ENCODE measurements at places on chromosomes 6 and 20. TPM values are rescaled to one million over a fixed set of nuclear protein-coding genes. Genes with fewer than 3 reads are reported as not detected.

Gene TASP1
- total RNA-seq, result 17.1 TPM

Gene MCUR1
- 10.9 TPM for total RNA-seq

DNA sequence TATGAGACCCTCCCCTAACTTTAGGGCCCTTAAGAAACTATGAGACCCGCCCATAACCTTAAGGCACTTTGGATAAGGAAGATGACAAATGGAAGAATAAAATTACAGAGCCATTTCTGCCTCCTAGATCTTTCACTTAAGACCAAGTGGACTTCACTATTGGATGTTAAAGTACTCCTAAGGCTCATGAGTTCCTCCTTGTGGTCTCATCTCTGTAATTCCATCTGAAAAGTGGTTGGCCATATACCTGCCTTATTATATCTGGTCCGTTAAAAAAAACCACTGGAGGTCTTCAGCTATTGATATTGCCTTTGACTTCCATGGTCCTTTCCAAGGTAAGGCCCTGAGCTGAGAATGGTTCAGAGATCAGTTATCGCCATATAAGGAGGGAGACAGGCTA is 310.3 kb downstream of the EYA4 start:
- no peaks in the 10 kb centered on the region for H3K36me3 ChIP-seq
- no peak overlapping the region for H3K4me3 ChIP-seq
- no peak overlapping the region for H3K27ac ChIP-seq
- H3K27me3 ChIP-seq, result no peaks in the 10 kb centered on the region
- DNase-seq, result no peak

DNA sequence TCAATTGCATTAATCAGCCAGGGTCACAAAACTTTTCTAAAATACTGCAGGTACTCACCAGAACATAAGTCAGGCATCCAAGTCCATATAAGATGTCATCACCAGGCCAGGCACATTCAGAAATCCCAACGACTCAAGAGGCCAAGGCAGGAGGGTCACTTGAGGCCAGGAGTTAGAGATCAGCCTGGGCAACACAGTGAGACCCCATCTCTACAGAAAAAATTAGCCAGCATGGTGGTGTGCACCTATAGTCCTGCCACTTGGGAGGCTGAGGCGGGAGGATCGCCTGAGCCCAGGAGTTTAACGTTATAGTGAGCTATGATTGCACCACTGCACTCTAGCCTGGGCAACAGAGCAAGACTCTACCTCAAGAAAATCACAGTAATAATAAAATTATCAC is 278.4 kb upstream of the PLN start:
- H3K4me1 ChIP-seq, result peaks cover 2% of the 10 kb centered on the region
- H3K27me3 ChIP-seq, result no peaks in the 10 kb centered on the region
- no peaks in the 10 kb centered on the region for H3K36me3 ChIP-seq
- H3K27ac ChIP-seq, result no peak overlapping the region
- no peak for DNase-seq
- H3K4me3 ChIP-seq, result no peak overlapping the region

Gene CDH4
- 0.87 TPM for total RNA-seq

DNA sequence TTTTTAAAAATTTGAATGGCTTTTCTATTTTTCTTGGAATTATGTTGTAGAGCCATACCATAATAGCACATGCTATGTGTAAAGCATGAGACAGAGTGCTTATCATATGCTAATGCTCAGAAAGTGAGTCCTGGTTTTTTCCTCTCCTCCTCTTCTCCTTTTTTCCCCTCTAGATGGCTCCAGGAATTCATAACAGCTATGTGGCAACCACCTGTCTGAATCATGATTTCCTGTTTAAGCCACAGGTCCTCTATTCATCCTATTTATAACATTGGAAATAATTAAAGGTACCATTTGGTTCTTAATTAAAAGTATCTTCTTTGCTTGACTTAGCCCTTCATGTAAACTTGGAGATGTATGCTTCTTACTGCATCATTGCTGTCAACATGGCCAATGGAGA is 260.0 kb upstream of the MAP3K7 start:
- H3K27ac ChIP-seq, result no peak overlapping the region
- H3K27me3 ChIP-seq, result no peaks in the 10 kb centered on the region
- no peak for DNase-seq
- H3K4me1 ChIP-seq, result no peaks in the 10 kb centered on the region

GRCh38 chr6:25934156-25934555 is 3.7 kb upstream of the SLC17A2 start:
- no peak overlapping the region for H3K4me3 ChIP-seq
- H3K4me1 ChIP-seq, result no peaks in the 10 kb centered on the region
- no peaks in the 10 kb centered on the region for H3K27me3 ChIP-seq
- H3K36me3 ChIP-seq, result no peaks in the 10 kb centered on the region
- H3K27ac ChIP-seq, result no peak overlapping the region
- DNase-seq, result no peak

Gene SLC2A10
- total RNA-seq, result 20.8 TPM

DNA sequence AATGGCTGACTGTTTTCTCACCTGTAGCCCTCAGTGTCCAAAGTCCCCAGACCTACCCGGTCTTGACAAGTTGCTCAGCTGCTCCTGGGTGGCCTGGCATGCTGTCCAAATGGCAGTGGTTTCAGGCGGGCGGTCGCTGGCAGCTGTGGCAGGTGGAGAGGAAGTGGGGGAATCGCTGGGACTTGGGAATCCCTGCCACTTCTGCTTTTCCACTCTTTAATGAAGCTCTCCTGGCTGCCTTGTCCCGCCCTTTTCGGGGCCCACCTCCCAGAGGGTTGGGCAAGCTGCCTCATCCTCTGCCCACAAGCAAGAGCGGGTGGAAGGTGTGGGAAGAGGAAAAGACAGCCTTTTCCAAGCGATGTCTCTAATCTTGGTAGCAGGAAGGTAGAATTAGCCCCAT is at the start of gene OCSTAMP:
TSS of gene OCSTAMP (minus strand) at position 194 of the 400 bp plus-strand sequence. CDS start at position 100, 94 bp downstream.
- H3K4me1 ChIP-seq, result no peaks in the 10 kb centered on the region
- H3K36me3 ChIP-seq, result no peaks in the 10 kb centered on the region
- no peak for DNase-seq
- no peak within 1 kb of the TSS for H3K4me3 ChIP-seq
- H3K27ac ChIP-seq, result no peak within 1 kb of the TSS

- no peaks in the 10 kb centered on the region for H3K27me3 ChIP-seq
- H3K4me3 ChIP-seq, result no peak overlapping the region
- H3K4me1 ChIP-seq, result no peaks in the 10 kb centered on the region
- H3K27ac ChIP-seq, result no peak overlapping the region
Measured at GRCh38 chr6:163371129-163371528, 43.4 kb upstream of the QKI start.

DNA sequence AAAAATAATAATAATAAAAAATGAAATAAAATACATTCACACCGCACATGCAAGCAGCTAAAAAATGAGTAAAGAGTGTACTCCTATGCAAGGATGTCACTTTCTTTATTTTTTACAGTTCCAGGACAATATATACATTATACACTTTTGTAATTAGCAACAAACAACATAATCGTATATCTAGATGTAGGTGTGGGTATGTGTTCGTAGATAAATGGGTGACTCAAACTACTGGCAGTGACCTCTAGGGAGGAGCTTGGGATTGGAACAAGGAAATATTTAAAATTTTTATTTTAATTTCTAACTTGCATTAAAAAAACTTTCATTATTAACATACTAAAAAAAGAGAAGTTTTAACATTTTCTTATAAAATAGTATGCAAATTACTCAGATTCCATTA is 86.1 kb upstream of the MYLIP start:
- no peak overlapping the region for H3K4me3 ChIP-seq
- no peaks in the 10 kb centered on the region for H3K4me1 ChIP-seq
- no peak for DNase-seq
- H3K27ac ChIP-seq, result no peak overlapping the region
- H3K27me3 ChIP-seq, result no peaks in the 10 kb centered on the region
- H3K36me3 ChIP-seq, result no peaks in the 10 kb centered on the region

DNA sequence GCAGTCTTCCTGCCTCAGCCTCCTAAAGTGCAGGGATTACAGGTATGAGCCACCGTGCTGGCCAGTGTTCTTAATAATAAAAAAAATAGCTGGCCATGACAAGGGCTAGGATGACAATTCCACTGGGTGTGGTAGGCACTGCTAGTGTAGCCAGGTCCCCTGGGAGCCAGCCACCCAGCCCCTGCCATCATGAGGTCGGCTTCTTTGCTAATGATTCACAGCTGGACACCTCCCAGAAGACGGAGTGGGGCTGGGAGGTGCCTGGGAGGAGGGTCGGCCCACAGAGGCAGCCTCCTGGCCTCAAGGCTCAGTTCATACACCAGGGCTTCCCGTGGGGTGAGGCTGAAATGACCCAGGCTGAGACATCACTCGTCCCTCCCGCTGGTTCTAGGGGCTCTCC is 230.4 kb downstream of the TAF4 start:
- no peaks in the 10 kb centered on the region for H3K27me3 ChIP-seq
- H3K27ac ChIP-seq, result no peak overlapping the region
- no peak overlapping the region for H3K4me3 ChIP-seq

- H3K27me3 ChIP-seq, result no peaks in the 10 kb centered on the region
- peak; percentile 2 for DNase-seq
- H3K4me3 ChIP-seq, result no peak overlapping the region
Measured at GRCh38 chr6:170180671-170181337, 110.1 kb downstream of the DLL1 start.

DNA sequence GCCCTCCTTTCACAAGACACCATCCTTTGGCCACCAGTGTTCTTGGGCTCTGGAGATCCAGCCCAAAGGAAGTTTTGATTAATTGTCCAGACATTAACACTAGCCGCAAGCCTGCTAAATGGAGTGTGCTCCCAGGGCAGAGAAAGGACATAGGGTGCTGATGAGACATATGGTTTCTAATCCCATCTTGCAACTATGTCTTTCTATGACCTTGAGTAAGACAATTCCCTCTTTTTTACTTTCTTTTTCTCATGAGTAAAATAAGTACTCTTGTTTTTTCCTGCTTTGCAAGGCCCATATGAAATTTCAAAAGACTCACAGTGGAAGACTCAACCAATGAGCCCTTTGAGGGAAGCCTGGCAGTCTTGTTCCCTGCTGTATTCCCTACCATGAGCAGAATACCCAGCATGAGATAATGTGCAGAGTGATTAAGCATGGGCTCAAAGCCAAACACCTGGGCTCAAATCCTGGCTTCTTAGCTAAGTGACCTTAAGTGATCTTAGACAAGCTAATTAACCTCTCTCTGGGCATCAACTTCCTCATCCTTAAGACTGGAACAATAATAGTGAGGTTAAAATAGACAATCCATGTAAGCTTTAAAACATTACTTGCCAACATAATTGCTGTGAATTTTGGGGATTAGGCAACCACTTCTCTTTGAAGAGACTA is at the start of gene WFDC10B:
TSS of gene WFDC10B (minus strand) at position 51 of the 669 bp plus-strand sequence. CDS start 19,027 bp downstream, outside the sequence.
- no peak within 1 kb of the TSS for H3K4me3 ChIP-seq
- no peaks in the 10 kb centered on the region for H3K4me1 ChIP-seq
- H3K27ac ChIP-seq, result no peak within 1 kb of the TSS
- no peak for DNase-seq
- no peaks in the 10 kb centered on the region for H3K36me3 ChIP-seq
- no peaks in the 10 kb centered on the region for H3K27me3 ChIP-seq

- H3K27me3 ChIP-seq, result no peaks in the 10 kb centered on the region
- no peak for DNase-seq
- H3K4me1 ChIP-seq, result peaks cover 13% of the 10 kb centered on the region
Measured at GRCh38 chr6:7674291-7674690, 51.6 kb upstream of the BMP6 start.

- no peak for DNase-seq
- H3K4me1 ChIP-seq, result no peaks in the 10 kb centered on the region
- H3K27me3 ChIP-seq, result no peaks in the 10 kb centered on the region
- H3K36me3 ChIP-seq, result no peaks in the 10 kb centered on the region
- no peak overlapping the region for H3K27ac ChIP-seq
Measured at GRCh38 chr6:8279041-8279805, 156.1 kb downstream of the SLC35B3 start.

Gene TAF4
- 50.4 TPM for total RNA-seq

GRCh38 chr6:9335431-9335830 is 900.1 kb upstream of the SLC35B3 start:
- H3K4me1 ChIP-seq, result no peaks in the 10 kb centered on the region
- H3K27me3 ChIP-seq, result no peaks in the 10 kb centered on the region
- DNase-seq, result no peak
- no peak overlapping the region for H3K4me3 ChIP-seq

Gene MYO6
- 17.7 TPM for total RNA-seq

DNA sequence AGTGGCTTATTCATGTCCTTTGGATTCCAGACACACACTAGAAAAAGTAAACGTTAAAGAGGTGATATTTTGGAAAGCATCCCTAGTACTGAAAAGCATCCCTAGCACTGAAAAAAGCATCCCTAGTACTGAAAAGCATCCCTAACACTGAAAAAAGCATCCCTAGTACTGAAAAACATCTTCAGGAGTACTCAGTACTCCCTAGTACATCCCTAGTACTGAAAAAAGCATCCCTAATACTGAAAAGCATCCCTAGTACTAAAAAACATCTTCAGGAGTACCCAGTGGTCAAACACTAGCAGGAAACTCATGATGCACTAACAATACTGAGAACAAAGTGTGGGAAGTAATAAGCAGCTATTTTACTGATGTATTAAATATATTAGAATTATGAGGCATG is 45.6 kb upstream of the SAMHD1 start:
- no peaks in the 10 kb centered on the region for H3K27me3 ChIP-seq
- no peak overlapping the region for H3K4me3 ChIP-seq
- H3K4me1 ChIP-seq, result no peaks in the 10 kb centered on the region
- H3K27ac ChIP-seq, result no peak overlapping the region
- DNase-seq, result no peak

Gene WFDC5
- not detected for total RNA-seq

DNA sequence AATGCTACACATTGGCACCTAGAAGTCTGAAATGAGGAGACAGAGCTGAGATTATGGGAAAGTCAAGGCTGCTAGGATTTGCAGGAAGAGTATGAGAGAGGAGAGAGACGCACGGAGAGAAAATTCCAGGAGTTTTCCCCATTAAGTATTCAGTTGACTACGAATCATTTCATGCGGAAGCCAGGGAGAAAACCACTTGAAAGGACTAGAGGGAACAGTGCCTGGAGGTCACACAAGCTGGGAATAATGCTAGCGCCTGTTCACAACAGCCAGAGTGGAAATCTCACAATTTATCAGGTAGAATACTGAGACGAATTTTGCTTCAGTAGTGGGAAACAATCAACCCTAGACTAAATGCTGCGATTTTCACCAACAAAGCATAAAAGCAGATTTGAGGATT is 118.6 kb downstream of the MOXD1 start:
- DNase-seq, result no peak
- H3K27me3 ChIP-seq, result no peaks in the 10 kb centered on the region
- H3K4me1 ChIP-seq, result no peaks in the 10 kb centered on the region
- H3K36me3 ChIP-seq, result no peaks in the 10 kb centered on the region

DNA sequence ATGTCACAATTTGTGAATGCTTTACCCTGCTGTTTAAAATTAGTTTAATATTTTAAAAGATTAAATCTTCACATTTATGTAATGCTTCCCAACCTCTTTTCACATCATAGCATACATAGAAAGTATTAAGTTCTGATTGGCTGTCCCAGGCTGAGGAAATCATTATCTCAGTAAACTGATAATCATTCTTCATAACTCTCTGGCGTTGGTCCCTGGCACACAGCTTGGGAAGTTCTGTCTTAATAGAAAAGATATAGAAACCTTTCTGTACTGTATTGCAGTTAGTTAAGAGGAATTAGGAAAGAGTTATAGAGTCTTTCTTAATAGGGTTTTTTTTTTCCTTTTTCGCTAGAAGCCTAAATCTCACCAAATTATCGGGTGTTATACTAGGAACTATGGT is 85.4 kb downstream of the CBFA2T2 start:
- DNase-seq, result no peak
- no peak overlapping the region for H3K4me3 ChIP-seq
- H3K27ac ChIP-seq, result no peak overlapping the region
- H3K4me1 ChIP-seq, result no peaks in the 10 kb centered on the region
- H3K27me3 ChIP-seq, result no peaks in the 10 kb centered on the region

Gene CST2
- not detected for total RNA-seq

GRCh38 chr6:22972771-22973170 is 403.4 kb downstream of the HDGFL1 start:
- H3K36me3 ChIP-seq, result no peaks in the 10 kb centered on the region
- H3K4me3 ChIP-seq, result no peak overlapping the region
- DNase-seq, result no peak
- no peak overlapping the region for H3K27ac ChIP-seq

Gene SYCP2L
- 3.9 TPM for total RNA-seq
